ENCODE measurements at places on chromosomes 6 and 20.

DNA sequence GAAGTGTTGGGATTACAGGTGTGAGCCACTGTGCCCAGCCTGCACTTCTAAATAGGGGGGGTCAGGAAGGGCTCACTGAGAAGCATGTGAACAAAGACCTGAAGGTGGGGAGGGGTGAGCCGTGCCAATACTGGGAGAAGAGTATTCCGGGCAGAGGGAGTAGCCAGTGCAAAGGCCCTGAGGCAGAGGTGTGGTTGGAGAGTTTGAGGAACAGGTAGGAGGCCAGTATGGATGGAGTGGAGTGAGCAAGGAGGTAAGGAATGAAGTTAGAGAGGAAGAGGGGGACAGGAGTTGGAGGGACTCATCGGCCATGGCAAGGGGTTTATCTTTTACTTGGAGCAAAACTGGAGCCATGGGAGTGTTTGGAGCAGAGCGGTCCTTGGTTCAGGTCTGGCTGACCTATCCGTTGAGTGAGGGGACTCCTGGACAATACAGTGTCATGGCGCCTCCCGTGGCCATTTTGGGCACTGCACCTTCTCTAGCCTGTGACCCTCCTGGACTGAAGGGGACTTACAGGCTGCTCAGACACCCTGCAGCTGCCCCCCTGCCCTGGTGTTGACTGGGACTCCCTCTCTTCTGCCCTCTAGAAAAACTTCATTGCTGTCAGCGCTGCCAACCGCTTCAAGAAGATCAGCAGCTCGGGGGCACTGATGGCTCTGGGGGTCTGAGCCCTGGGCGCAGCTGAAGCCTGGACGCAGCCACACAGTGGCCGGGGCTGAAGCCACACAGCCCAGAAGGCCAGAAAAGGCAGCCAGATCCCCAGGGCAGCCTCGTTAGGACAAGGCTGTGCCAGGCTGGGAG lies 12.1 kb downstream of the FOXS1 start:
- DNase-seq: no peak

- DNase-seq: no peak
Measured at GRCh38 chr20:4904127-4904860, 97.0 kb downstream of the SLC23A2 start.

DNA sequence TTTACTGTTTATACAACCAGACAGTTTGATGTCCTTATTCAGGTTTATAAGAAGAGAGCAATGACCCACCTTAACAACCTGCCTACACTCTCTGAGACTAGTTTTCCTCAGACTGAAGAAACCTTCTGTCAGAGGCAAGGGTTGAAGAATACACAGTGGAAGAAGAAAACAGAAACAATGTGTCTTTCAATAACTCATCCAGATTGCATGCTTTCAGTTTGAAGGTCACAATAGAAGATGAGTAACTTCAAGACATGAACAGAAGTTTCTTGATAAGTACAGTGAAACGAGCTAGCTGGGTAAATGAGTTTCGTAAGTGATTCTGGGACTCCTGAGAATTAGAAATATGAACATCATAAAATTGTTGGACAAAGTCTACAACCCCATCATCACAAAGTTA lies 141.7 kb downstream of the STXBP5 start:
- no peak for DNase-seq

DNA sequence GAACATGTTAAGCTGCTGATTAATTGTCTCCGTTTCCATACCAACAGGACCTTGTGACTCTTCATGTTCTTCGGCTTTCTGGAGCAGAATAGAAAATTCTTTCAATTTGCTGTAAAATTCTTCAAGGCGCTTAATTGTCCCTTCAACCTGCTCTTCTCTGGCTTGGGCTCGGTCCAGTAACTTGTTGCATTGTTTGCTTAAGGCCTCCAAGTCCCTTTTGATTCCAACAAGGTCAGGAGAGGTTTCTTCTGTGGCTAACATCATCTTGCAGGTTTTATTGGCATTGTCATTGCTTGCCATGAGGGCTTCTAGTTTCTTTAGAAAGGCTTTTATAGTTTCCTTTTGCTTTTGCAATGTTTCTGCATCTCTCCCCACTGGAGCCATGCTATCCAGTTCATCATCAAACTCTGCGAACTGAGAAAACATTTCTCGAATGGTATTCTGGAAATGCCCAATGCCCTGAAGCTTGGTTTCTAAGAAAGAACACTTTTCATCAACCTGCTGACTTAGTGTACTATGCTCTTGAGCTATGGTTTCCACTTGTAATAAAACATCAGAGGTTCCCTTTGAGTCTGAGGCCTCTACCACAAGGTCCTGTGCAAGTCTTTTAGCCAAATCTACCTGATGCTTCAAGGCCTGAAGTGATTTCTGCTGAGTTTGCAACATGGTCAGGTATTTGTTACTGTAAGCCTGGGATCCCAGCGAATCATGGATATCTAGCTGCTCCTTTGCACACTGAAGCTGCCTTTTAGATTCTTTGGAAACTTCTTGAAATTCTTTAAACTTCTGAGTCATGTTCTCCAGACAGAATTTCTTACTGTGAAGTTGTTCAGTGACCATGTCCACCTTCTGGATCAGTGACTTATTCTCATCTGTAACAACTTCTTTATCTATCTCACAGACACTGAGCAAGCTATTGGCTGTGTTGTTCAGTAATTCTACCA lies 90.2 kb downstream of the DST start:
- no peak for DNase-seq

DNA sequence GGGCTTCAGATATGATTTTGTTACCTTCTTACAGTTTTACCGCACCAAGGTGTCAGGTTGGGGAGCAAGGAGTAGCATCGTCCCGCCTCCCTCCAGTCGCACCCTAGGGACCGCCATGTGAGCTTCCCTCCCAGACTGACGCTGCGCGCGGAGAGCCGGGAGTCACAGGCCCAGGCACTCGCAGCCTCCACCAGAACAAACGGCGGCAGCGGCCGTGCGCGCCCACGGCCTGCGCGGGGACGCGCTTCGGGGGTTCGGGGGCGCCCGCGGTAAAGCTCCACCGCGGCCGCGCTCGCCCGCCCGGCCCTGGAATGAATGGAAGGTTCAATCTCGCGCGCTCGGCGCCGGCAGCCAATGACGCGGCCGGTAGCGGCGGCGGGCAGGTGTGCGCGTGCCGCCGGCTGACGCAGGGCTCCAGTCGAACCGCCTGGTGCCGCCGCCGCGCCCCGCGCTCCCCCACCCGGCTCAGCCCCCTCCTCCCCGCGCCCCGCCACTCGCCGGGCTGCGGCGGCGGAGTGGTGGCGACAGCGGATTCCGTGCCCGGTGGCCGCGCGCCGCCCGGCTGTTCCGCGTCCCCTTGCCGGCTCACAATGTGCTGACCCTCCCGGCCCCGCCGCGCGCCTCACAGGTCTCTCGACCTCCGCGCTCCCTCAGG lies 16.5 kb upstream of the LIN28B start:
- DNase-seq: no peak

DNA sequence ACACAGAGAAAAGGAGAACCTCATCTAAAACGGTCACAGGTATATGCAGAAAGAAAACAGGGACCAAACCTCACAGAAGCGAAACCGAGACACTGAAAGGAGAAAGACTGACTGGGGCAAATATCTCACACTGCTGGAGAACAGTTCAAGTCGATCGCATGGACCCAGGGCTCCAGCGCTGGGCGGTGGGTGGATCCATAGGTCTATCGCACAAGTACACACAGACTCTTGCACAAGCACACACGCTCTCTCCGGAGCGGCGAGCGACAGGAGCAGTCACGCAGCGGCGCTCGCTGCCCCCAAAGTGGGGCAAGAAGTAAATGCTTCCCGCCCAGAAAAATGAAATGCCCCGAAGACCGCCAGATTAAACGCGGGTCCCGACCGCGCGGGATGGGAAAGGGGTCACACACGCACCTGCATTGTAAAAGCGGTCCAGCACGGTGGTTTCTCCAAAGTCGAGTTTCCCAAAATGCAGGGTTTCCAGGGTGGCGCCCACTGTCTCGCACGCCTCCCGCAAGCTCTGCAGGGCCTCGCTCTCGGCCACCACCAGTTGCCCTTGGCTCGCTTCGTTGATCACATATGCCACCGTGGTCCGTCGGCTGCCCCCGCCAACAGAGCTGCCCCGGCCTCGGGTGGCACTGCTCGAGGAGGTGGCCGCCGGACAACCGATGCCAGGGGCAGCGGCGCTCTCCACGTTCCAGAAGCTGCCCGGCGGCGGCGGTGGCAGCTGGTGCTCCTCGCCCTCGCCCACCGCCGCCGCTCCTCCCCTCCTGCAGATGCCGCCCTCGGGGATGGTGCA lies 782 bp downstream of the MAP3K5 start:
- no peak for DNase-seq

- no peak for DNase-seq
Measured at GRCh38 chr20:2244993-2245392, 50.8 kb upstream of the TGM3 start.

DNA sequence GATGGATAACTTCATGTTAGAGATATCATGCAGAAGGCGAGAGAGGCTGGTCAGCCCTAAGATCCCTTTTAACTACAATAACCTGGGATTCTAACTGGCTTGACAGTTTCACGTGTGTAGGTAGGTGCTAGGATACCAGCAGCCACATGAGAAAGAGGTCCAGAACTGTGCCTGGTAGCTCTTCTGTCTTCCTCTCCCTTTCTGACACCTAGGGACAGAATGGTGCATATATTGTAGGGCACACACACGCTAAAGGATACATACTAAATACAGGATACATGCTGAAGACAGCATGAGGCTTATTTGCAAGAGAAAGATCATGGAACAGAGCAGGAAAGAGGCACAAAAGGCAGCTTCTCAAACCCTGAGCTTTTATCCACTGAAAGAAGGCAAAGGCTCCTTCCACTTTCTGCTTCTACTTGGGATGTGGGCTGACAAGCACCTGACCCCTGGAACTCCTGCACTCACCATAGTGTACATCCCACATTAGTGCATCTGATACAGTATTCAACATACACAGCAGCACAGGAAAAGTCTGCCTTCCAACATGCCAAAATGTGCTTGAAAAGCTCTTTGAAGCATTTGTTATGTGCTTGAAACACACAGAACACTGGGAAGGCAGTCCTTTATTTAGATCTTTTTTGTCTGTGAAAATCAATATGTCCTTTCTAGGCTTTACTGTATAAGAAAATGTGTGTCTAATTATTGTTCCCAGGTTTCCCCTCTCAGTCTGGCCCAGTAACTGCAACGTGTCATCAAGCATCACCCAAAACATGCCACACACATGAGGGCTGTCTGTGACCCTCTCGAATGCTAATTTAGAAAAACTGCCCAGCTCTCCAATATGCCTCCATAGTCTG lies 3.2 kb downstream of the SLC22A23 start:
- DNase-seq: no peak

DNA sequence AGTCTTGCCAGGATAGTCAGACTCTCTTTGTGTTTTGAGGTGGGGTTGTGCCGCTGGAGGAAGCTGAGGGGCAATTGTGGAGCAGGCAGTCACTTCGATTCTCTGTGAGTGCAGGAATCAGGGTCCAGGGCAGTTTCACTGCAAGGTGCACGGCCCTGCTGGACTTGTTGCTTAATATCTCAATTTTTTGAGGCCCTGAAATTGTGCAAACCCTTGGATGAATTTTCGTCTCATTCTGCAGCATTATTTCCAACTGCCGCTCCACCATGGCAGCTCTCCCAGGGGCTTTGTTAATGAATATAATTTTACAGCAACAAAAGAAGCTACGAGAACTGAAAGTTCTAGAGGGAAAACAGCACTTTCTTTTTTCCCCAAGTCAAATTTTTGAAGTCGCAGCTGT lies 531.9 kb downstream of the QKI start:
- no peak for DNase-seq

GRCh38 chr6:119330520-119331113 lies 18.9 kb downstream of the MAN1A1 start:
- DNase-seq: no peak

DNA sequence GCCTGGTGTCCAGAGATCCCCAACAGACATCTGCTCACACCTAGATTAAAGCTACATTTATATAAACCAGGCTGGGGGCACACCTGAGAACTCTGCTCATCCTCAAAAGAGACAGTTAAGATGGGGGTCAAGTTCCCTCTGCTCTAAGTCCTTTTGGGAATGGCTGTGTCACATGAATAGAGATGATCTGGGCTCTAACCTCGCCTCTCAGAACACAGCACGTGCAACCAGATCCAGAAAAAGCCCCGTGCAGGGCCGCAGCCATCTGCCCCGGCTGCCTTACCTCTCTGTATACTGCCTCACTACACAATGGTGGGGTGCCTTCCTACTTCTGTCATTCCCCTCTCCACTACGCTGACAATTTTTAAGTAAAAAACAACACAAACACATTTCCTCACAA lies 5.9 kb downstream of the MTCH1 start:
- no peak for DNase-seq

- DNase-seq: no peak
Measured at GRCh38 chr6:115908906-115909559, 151.7 kb downstream of the FRK start.

DNA sequence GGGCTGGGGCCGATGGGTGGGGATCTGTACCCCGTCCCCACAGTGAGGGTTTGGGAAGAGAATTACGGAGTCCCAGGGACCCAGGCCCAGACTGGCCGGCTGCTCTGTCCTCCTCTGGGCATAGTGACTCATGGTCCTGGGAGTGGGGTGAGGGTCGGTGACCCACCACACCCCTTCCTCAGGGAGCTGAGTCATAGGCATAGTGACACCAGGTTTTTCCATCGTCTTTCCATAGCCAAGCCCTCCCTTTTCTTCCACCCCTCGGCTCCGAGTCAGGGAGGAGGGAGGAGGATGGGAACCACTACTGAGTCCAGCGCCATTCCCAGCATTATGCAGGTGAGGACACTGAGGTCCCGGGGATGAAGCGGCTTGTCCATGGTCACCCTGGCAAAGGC lies 8.9 kb downstream of the CYP21A2 start:
- no peak for DNase-seq

DNA sequence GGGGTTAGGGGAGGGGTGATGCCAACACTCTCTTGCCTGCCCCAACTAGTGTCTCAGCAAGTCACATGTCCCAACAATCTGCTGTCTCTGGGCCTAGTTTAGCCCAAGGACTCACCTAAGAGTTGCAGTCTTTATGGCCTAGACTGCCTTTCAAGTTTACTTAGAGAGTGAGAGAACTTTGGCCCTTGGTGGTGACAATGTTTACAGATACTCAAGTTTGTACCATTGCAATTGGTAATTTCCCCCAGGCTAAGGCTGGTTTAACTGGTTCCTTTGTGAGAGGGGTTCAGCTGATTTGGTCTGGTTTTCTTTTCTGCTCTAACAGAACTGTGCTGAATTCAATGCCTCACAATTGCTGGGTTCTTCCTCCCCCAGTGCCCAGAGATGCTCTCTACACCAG lies 1279.9 kb upstream of the EYS start:
- no peak for DNase-seq

DNA sequence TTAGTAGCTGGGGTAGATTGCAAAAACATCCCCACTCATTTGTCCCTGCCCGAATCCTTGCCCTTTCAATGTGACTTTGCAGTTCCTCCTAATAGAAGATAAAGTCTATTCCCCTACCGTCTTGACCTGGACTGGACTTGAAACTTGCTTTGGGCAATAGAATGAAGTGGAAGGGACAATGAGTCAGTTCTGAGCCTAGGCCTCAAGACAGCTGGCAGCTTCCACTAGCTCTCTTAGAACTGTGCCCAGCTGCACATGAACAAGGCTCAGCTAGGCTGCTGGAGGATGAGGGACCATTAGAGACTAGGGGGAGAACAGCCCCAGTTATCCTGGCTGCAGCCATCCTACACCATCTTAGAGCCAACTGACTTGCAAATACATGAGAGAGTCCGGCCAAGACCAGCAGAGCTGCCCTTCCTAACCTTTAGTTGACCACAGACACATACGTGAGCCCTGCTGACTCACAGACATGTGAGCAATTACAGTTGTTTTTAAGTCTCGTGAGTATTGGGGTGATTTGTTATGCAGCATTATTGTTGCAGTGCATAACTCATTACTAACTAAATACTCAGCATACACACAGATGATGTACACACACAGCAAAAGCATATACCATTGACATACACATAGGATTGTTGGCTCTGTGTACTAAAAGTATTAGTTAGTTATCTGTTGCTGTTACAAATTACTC lies 105.5 kb downstream of the DHX35 start:
- DNase-seq: no peak

- DNase-seq: no peak
Measured at GRCh38 chr6:52725535-52726192, 37.6 kb downstream of the GSTA2 start.

Data from NCI-H2107 (cell line).